ENCODE measurements at places on chromosomes 12 and 14.

GRCh38 chr14:68580671-68581070, 212.2 kb downstream of the ZFP36L1 start:
- DNase-seq, result no peak

DNA sequence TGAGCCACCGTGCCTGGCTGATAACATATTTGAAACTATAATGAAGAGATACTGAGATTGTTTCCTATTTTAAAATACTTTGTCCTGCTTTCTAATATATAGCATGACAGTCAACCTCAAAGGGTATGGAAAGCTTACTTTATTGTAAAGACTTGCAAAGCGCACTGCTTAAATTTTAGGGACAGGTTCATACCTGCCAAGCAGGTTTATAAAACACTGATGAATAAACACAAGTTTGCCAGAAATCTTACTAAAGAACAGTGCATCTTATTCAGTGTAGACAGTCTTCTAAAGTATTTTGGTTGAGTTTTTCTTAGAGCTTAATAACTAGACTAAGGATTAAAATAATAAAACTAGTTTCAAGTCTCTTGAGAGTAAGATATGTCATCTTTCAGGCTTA, 4.8 kb downstream of the C12orf71 start:
- no peak for DNase-seq

DNA sequence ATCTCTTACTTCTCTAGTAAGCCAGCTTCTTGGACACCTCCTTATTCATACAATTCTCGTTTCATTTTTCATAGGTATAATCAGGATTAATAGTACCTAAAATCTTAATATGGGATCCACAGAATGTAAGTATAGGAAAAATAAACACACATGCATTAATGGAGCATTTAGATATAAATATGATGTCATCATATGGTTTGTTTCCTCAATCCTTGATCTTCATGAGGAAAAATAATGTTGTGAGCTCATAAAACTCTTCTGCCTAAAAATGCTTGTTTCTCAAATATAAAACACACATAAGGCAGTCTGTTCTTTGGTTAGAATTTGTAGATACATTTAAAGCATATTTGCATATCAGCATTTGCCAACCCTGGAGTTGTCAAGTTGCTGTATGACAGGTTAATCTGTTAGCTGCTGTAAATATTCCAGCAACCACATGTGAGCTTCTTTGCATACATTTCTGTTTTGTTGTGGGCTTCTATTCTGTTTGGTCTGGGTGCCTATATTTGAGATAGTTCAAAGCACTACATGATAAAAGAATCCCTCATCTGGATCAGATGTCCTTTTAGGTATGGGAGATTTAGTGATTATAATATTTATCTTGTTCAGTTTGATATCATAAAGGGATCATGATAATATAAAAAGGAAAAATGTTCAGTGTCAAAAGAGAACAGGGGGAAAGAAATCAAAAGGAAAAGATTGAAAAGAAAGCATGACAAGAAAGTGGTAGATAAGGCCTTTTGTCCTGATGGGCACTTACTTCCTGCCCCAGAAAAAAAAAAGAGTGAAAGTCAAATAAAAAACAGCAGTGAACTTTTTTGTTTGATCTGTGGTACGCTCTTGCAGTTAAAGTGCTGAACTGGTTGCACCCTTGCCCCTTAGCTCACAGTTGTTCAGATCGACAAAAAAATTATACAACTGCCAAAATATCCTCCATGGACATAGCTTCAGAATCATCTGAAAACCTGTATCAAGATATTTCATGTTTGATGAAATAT, 68.6 kb downstream of the ACSS3 start:
- DNase-seq, result no peak

DNA sequence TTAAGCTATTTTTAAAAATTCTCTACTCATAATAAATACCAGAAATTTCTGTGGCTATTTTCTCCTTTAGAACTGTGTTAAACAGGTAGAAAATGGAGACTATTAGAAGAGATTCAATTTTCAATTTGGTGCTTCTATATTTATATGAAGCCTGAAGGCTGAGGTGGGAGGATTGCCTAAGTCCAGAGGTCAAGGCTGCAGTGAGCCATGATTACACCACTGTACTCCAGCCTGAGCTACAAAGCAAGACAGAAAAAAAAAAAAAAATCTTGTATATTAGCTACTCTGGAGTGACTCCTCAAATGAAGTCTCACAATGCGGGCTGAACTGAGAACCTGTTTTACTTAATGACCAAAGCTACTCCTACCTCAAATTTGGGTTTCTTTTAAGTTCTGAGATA, 9.8 kb upstream of the DPF3 start:
- no peak for DNase-seq

DNA sequence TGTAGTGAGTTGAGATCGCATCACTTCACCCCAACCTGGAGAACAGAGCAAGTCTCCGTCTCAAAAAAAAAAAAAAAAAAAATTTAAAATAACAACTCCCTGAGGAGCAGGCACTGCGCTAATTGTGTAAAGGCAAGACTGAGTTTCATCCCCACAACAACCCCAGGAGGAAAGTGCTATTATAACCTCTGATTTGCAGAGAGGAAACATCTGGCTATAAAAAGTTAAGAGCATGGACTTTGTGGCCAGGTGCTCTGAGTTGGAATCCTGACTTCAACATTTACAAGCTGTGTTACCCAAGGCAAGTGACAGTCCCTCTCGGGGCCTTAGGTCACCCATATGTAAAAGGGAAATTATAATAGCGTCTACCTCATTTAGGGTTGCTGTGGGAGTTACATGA, 76.0 kb upstream of the MYL2 start:
- no peak for DNase-seq

- no peak for DNase-seq
Observed at GRCh38 chr12:131559517-131560516, 151.1 kb upstream of the SFSWAP start.

- no peak for DNase-seq
Observed at GRCh38 chr14:106826833-106827369, 1300.5 kb downstream of the TMEM121 start.

GRCh38 chr14:104876251-104876699, 11.2 kb downstream of the CEP170B start:
- DNase-seq, result peak; percentile 46

GRCh38 chr14:99807413-99808153, 14.4 kb downstream of the EML1 start:
- DNase-seq, result no peak

GRCh38 chr12:108332791-108333382, 6.2 kb downstream of the CMKLR1 start:
- no peak for DNase-seq

DNA sequence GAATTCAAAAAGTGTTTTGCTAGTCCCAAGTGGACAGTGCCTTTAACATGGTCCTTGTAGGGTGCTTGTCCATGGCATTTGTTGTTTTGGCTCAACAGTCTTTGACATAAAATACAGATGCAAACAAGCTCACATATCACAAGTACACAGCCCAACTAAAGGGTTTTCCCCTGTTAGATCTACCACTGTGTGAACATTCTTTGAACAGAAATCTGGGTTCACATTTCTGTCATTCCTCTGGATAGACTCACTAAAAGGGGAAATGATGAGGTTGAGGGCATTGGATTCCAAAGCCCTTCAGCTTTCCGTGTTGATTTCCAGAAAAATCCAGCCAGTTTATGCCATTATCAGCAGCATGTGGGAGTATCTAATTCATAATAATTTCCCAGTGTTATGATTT, 54.1 kb downstream of the EP400 start:
- DNase-seq, result no peak

- peak; percentile 18 for DNase-seq
Observed at GRCh38 chr12:44286336-44286735, 450.5 kb downstream of the TMEM117 start.

DNA sequence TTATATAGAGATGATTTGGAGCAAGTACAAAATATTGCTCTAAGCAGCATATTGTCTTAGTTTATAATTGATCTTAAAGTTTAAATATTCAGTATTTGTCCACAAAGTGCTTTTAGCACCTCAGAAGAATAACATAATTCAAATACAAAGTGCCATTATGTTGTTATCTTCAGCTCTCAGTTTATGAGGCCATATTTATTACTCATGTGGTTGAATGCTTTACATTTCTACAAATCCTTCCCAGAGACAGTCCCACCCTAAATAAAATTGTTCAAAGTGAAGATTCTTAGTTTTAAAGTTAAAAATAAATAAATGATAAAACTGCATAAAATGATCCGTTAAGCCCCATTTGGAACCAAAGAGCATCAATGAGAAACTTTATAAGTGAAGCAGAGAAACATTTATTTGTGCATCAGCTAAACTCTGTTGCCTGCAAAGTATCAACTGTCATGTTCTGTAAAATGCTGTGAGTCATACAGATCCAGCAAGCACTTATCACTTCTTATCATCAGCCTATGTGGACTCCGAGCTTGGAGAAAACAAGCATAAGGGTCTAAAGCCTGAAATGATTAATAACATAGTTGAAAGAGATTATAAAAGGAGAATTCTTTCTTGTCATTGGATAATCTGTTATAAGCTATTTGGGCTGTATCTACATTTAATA, 218.9 kb downstream of the ADAMTS20 start:
- DNase-seq, result no peak

GRCh38 chr14:24436355-24437019, 6.1 kb downstream of the SDR39U1 start:
- peak; percentile 69 for DNase-seq

GRCh38 chr12:77609016-77609415, 221.7 kb upstream of the NAV3 start:
- no peak for DNase-seq

DNA sequence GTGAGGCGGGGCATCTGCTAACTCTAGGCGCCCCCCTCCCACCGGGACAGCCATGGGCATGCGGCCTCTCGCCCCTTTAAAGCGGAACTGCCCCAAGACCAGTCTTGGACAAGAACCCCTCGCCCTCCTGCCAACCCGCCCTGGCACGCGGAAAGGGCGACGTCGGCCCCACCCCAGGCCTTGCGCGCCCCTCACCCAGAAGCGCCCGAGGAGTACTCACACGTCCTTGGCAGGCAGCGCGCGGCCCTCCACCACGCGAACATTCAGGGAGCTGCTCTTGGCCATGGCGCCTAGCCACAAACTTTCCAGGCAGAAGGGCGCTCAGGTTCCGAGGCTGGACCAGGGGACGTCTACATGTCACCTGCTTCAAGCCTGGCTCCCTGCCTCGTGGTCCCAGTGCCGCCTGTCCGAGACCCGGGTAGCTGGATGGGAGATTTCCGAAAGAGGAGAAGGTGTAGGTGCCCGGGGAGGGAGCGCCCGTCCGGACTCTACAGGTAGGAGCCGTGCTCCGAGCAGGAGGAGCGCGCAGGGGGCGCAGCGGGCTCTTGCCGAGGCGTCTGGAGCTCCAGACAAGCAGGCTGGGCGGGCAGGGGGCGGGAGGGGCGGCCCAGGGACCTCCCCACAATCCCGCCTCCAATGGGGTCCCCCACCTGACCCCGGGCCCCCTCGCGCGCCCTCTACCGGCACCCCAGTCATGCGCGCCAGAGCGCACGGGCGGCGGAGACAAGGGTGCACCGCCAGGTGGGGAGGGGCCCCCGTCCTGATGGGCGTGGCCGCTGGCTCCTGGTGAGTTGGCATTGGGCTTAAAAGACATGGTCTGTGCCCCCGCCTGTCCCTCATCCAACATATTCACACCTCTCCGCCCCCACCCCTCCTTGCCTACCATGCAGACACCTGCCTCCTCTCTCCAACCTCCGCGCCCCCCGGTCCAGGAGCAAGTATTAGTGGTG, at the start of gene RASAL1:
Gene RASAL1 (minus strand): TSS at position 584 of the 950 bp plus-strand sequence. CDS start 299 bp downstream, at position 285.
- DNase-seq, result peak; percentile 93

DNA sequence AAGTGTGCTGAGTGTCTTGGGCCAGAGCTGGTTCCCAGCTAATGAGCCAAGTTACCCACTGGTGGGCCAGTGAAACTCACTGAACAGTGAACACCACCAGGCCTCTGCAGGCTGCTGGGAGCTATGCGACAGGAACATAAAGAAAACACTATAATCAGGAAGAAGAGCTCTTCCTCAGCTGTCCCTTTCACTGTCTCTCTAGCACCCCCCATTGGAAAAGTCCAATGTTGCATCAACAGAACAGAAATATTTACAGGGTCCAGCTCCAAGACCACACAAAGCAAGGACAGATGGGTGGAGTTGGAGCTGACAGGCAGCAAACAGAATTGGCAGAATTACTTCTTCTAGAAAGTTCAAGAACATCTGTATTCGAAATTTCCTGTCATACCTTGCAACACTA, 903.6 kb upstream of the TMEM132C start:
- DNase-seq, result no peak

- DNase-seq, result no peak
Observed at GRCh38 chr12:102992297-102992696, 34.8 kb downstream of the ASCL1 start.

GRCh38 chr12:88665071-88665470, 84.8 kb upstream of the KITLG start:
- no peak for DNase-seq

DNA sequence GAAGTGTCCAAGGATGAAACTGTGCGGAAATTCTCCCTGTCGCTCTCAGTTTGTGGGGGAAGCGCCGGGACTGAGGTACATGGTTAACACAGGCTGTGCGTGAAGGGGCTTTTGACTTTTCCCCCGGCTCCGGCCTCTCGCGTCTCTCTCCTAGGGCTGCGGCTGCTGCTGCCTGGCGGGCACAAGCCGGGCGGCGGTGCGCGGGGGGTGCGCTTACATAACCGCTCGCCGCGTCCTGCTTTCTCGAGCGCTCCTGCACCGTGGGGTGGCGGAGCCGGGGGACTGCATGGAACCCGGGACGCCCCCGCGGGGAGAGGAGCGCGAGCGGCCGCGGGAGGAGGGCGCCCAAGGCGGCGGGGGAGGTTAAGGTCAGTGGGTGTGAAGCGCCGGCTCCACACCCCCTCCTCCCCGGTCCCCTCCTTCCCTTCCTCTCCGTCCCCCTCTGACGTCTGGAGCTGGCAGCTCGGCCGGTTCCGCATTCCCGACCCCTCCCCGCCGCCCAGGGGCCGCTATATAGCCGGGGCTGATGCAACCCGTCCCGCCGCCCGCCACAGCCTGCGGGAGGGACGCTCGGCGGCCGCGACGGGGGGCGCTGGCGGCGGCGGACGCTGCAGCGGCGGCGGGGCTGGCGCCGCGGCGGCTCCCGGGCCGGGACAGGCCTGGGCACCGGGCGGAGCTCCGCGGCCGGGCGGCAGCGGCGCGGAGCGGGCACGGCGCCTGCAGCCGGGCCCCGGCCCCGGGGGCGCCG, at the start of gene JDP2:
Gene JDP2 (plus strand): TSS at position 541 of the 748 bp plus-strand sequence. CDS start 9,899 bp downstream, outside the sequence.
- peak; percentile 91 for DNase-seq

- DNase-seq, result no peak
Observed at GRCh38 chr14:33685698-33686097, 265.2 kb downstream of the EGLN3 start.

DNA sequence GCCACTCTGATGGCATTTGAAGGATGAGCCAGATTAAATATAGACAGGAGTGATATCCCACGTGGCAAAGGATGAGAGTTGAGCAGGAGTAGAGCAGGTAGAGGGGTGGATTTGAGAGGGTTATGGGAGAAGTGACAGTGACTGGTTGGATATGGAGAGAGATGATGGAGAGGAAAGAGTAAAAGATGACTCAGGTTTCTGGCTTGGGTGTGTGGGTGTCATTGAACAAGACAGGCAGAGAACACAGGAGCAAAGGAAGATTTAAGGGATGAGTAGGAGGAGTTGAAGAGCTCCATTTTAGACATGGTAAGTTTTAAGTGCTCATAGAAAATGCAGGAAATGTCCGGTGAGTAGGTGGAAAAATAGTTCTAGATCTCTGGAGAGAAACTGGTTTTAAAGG, 136.9 kb downstream of the EGLN3 start:
- DNase-seq, result no peak

Measured in urothelium cell line (cell line).